Calu3 (cell line): ENCODE measurements at places on chromosomes 3 and 15. TPM values are rescaled to one million over a fixed set of nuclear protein-coding genes. Genes with fewer than 3 reads are reported as not detected.

The CYP1A2 gene
- total RNA-seq: not detected in 2 replicates

The GPR27 gene
- total RNA-seq: 0.71 and 1.0 TPM in 2 replicates

The GRAMD1C gene
- 5.0 and 6.3 TPM in 2 replicates for total RNA-seq

The P3H2 gene
- 5.9 and 7.1 TPM in 2 replicates for total RNA-seq

The CRYGS gene
- total RNA-seq: 7.2 and 9.5 TPM in 2 replicates

The TGM4 gene
- total RNA-seq: 0.14 and 0.39 TPM in 2 replicates

DNA sequence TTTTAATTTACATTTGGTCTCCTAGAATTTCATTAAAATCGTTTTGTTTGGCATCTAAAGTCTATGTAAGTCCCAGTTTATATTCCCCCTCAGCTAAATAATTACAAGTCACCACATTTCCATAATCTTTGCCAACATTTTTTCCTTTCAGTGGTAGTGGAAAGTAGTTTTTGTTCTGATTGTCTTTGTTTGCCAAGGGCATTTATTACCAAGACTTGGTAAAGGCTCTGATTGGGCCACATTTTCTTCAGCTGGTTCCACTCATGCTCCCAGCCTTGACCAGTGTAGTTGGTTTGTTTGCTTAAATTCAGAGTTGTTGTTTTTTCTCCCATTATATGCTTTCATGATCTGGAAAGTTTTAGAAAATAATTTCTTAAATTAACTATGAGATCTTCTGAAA is 153.4 kb upstream of the MME start:
- DNase-seq: no peak
- no peaks in the 10 kb centered on the region for H3K27me3 ChIP-seq
- no peak overlapping the region for H3K27ac ChIP-seq
- H3K4me1 ChIP-seq: no peaks in the 10 kb centered on the region

- H3K27me3 ChIP-seq: no peaks in the 10 kb centered on the region
- H3K27ac ChIP-seq: no peak overlapping the region
- DNase-seq: no peak
- no peak overlapping the region for H3K4me3 ChIP-seq
- H3K4me1 ChIP-seq: no peaks in the 10 kb centered on the region
- no peaks in the 10 kb centered on the region for H3K36me3 ChIP-seq
Measured at GRCh38 chr3:62329971-62330370, 43.4 kb downstream of the FEZF2 start.

GRCh38 chr3:148329481-148330235 is 368.0 kb upstream of the AGTR1 start:
- no peaks in the 10 kb centered on the region for H3K36me3 ChIP-seq
- H3K27me3 ChIP-seq: no peaks in the 10 kb centered on the region
- H3K27ac ChIP-seq: no peak overlapping the region
- H3K4me1 ChIP-seq: peaks cover 12% of the 10 kb centered on the region
- no peak for DNase-seq
- no peak overlapping the region for H3K4me3 ChIP-seq

DNA sequence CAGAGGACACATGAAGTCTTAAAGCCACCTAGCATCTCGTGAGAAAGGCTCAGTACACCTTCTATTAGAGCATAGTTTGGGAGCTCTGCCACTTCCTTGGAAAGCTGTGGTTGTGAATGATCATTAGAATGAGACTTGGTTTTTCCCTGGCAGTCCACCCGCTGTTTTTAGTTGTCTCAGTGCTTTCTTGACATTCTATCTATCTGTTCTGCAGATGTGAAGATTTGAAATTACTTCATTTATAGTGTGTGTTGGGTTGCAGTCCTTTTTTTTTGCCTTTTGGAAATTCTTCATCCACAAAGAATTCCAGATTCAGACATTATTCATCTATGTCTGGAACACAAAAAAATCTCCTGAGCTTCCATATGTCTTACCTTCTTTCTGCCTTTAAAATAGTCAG is 23.7 kb downstream of the PPP2R3A start:
- H3K27ac ChIP-seq: no peak overlapping the region
- no peak for DNase-seq
- H3K4me1 ChIP-seq: peaks cover 29% of the 10 kb centered on the region
- no peaks in the 10 kb centered on the region for H3K27me3 ChIP-seq
- peaks cover 5% of the 10 kb centered on the region for H3K36me3 ChIP-seq

GRCh38 chr3:101036213-101036618 is 43.0 kb upstream of the ABI3BP start:
- peaks cover 47% of the 10 kb centered on the region for H3K4me1 ChIP-seq
- peak; percentile 75 for DNase-seq
- no peak overlapping the region for H3K4me3 ChIP-seq
- no peaks in the 10 kb centered on the region for H3K27me3 ChIP-seq

- no peak overlapping the region for H3K27ac ChIP-seq
- no peak overlapping the region for H3K4me3 ChIP-seq
- no peaks in the 10 kb centered on the region for H3K4me1 ChIP-seq
- no peaks in the 10 kb centered on the region for H3K36me3 ChIP-seq
Measured at GRCh38 chr3:61877359-61878138, 316.2 kb downstream of the PTPRG start.

DNA sequence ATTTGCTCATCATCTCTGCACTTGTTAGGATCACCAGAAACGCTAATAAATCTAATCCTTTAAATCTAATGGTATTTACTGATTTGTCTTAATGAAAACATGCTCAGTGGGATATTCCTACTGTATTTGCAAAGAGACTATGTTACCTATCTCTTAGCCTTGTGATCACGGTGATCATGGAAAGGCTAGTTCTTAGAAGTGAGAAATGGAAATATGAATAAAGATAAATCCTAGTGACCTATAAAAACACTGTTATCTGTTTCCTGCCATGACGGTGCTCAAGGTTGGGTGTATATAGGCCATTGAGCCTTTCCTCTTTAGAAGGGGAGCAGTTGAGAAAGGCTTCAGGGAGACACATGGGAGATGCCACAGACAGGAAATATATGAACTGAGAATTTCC is 116.3 kb downstream of the THRB start:
- H3K36me3 ChIP-seq: no peaks in the 10 kb centered on the region
- peaks cover 37% of the 10 kb centered on the region for H3K4me1 ChIP-seq
- no peak overlapping the region for H3K4me3 ChIP-seq

DNA sequence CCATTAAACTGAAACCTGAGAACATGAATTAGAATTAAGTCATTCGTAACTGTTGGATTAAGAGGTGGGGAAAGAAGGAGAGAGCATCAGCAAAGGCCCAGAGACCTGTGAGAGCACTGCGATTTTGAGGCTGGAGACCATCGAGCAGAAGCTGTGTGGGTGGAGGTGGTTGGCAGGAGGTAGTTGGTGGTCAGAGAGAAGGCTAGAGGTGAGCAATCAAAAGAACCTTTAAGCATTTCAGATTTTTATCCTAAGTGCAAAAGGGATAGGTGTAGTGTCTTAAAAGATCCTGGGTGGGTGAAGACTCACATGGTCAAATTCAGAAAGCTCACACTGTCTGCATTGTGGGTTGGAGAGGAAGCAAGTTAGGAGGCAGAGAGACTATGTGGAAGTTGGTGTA is 65.1 kb upstream of the TEX264 start:
- H3K27me3 ChIP-seq: no peaks in the 10 kb centered on the region
- DNase-seq: no peak
- no peak overlapping the region for H3K4me3 ChIP-seq
- no peaks in the 10 kb centered on the region for H3K4me1 ChIP-seq
- no peaks in the 10 kb centered on the region for H3K36me3 ChIP-seq
- H3K27ac ChIP-seq: no peak overlapping the region

DNA sequence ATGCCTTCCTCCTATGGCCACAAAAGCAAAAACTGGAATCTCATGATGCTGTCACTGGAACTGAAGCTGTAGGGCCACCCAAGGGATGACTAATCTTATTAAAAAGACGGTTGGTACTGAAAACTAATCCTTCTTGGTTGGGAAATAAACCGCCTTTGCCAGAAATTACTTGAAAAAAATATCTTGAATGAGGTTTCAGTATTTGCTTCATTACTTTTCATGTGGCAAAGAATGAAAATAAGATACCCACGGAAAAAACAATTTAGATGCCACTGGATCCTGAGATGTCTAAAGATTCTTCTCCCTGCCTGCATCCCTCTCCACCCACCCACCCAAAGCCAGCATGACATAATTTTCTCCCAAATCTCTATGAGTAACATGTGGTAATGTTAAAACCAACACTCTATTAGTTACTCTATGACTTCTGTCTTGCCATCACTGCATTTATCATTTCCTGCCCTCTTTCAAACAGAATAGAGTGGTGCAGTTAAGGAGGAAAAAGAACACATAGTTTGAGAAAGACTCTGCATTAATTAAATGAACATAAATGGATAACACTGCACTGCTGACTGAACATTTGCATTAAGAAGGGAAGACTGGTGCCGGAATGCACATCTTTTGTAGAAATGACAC is 111.8 kb upstream of the DPH6 start:
- no peaks in the 10 kb centered on the region for H3K36me3 ChIP-seq
- no peaks in the 10 kb centered on the region for H3K27me3 ChIP-seq
- no peak overlapping the region for H3K27ac ChIP-seq
- DNase-seq: no peak
- no peak overlapping the region for H3K4me3 ChIP-seq
- no peaks in the 10 kb centered on the region for H3K4me1 ChIP-seq

DNA sequence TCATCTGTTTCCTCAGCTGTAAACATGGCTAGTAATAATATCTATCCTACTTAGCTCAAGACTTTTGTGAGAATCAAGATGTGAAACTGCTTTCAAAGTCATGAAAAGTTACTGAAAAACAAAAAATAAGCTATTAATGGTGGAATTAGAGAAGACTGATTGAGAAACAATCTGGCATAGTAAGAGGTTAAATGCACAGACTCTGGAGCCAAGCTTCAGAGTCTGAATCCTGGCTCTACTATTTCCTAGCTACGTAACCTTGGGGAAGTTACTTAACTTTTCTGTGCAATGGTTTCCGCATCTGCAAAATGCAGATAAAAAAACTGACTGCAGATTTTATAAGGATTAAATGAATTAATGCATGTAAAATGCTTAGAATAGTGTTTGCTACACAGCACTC is 28.8 kb downstream of the LRRFIP2 start:
- H3K4me1 ChIP-seq: no peaks in the 10 kb centered on the region
- H3K4me3 ChIP-seq: no peak overlapping the region
- no peak for DNase-seq
- H3K27me3 ChIP-seq: no peaks in the 10 kb centered on the region
- H3K36me3 ChIP-seq: peaks cover 4% of the 10 kb centered on the region
